Stimulated activated CD4-positive, alpha-beta T cell treated with anti-CD3 and anti-CD28 coated beads, Interleukin-12 subunit alpha, Interleukin-12 subunit beta, amount 100 ng/mL, for 24 hours (primary cell): ENCODE measurements at places on chromosomes 3 and 15.

DNA sequence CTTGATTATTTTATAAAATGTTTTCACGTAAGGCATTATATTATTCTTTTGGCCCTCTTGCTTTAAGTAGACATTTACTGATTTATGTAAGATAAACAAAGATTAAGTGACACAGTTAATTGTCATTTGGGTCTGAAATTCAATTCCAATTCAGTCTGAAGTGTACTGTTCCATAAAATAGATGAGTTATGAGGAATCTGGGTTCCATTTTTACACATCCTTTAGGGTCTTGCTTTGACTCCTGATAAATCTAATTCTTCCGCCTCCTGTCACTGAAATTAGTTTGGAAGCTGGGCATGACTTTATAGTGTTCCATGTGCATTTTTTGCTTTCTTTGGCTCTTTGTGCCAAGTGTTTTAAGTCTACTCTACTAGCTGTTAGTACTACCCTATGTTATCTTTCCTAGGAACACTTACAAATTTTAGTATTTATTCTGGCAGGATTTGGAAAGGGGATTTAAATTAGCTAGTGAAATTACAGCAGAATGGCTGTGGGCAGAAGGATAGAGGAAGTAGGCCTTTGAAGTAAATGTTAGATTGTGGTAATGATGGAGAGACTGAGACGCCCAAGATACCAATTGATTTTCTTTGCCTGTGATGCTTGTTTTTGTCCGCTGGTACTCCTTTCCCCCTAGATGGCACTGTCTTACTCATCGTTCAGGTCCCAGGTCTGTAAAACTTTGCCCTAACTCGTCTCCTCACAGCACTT is 14.3 kb downstream of the ARL8B start:
- no peak for DNase-seq

GRCh38 chr3:134797057-134797740 is 2.1 kb downstream of the EPHB1 start:
- no peak for DNase-seq

DNA sequence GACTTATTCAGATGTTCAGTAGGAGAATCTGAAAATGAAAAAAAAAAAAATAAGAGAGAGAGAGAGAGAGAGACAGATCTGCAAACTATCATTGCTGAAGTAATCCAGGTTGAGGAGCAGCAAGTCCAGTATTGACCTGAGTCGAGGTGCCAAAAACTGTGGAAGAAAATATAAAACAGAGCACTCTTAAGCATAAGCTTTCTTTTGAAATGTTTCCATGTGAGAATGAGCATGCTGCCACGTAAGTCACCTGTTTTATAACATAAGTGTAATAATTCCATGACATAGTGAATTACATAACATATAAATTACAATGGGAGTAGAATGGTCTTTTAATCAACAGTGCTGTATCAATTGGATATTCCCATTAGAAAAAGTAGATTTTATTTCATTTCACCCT is 218.2 kb downstream of the BCHE start:
- DNase-seq: no peak

DNA sequence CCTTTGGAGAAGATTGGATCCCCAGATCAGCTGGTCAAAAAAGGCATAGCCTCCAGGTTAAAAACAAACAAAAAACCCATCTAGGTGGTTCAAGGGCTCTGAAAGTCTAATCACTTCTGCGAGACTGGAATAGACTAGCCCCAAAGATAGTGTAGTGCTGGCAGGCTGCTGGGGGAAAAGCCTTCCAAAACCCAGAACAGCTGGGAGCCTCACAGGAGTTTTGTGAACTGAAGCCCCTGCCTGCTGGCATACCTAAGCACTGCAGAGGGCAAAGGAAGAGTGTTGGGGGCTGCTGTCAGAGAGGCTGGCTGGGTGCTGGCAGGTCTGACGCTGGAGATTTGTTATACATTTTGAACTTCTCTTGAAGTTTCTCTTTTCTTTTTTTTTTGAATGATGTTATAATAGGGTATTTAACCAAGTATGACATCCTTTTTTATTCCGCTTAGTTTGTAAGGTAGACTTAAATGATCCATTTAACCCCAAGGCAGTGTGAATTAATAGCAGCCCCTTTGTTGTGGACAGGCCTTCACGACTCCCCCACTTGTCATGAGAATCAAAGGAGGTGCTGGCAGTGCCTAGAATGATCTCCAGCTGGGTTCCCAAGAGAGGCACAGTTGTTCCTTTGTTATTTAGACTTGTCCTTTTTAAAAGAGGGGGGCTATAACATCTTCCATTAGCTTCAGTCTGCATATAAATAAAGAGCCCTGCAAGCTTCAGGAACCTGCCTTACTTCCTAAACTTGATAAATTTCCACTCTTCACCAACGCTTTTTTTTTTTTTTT is 53.9 kb downstream of the CRTC3 start:
- no peak for DNase-seq

DNA sequence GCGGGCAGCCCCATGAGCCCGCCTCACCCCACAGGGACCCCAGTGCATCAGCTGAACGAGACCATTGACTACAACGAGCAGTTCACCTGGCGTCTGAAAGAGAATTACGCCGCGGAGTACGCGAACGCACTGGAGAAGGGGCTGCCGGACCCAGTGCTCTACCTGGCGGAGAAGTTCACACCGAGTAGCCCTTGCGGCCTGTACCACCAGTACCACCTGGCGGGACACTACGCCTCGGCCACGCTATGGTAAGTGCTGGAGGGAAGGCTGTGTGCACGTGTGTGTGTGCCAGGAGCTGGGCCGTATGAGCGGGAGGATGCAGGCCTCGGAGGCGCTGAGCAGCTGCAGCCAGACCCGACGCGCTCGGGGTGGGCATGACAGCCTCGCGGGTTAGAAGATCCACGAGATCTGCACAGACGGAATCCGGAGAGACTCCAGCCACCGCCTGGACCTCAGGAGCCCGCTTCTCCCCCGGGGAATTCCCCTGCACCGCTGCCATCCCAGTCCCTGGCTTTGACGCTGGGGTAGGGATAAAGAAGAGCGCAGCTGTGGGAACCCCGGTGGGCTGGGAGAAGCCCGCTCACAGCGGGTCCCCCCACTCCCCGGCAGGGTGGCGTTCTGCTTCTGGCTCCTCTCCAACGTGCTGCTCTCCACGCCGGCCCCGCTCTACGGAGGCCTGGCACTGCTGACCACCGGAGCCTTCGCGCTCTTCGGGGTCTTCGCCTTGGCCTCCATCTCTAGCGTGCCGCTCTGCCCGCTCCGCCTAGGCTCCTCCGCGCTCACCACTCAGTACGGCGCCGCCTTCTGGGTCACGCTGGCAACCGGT is 2.6 kb downstream of the DUOXA2 start:
- no peak for DNase-seq
